ENCODE measurements at places on chromosomes 4 and X.
A peak's percentile ranks its signal among the peaks of the same experiment; 100 is the strongest.

- no peak for DNase-seq
Observed at GRCh38 chr4:104022226-104022625, 302.4 kb upstream of the TACR3 start.

GRCh38 chr4:162770761-162771490 is 395.8 kb downstream of the NAF1 start:
- no peak for DNase-seq

DNA sequence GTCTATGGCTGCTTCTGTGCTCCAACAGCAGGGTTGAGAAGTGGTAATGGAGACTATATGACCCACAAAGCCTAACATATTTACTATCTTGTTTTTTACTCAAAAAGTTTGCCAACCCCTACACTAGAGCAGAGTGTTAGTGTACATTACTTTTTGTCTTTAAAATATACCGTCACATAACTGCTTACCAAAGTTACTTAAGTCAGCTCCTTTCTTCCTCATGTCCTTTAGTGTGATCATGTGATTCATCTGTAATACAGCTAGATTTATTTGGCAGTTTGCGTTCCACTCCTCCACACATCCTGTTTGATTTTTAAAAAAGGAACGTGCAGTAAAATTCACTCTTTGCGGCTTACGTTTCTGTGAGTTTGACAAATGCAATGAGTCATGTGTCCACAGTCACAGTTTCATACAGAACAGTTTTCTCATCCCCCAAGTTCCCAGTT is 162.4 kb upstream of the GPRIN3 start:
- no peak for DNase-seq

GRCh38 chr4:187444061-187444460 is 551.5 kb upstream of the ZFP42 start:
- DNase-seq = no peak

- no peak for DNase-seq
Observed at GRCh38 chr4:90572996-90573395, 445.8 kb downstream of the CCSER1 start.

- DNase-seq = peak; percentile 31
Observed at GRCh38 chr4:163484906-163485305, 9.6 kb upstream of the TMA16 start.

- DNase-seq = peak; percentile 48
Observed at GRCh38 chrX:130082244-130083106, 27.8 kb downstream of the ELF4 start.

- no peak for DNase-seq
Observed at GRCh38 chrX:110015915-110016314, 13.0 kb downstream of the TMEM164 start.

DNA sequence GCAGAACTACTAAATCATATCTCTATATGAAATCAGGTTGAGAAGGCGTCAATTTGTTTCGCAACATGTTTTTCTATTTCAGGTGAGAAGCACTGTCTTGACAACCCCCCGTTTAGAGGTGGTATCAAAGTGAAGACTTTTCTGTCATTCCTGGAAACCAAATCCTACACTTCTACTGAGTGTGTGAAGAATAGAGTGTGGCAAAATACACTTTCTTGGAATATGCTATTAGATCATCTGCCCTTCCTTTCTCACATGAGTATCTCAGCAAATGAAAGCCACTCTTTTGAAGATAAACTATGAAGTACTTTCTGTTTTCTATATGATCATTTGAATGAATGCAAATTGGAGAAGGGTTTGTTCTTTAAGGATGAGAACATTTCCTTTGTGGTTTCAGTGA is 174.0 kb upstream of the FMR1 start:
- DNase-seq = no peak

GRCh38 chr4:55435141-55435841 is 39.5 kb downstream of the TMEM165 start:
- no peak for DNase-seq

DNA sequence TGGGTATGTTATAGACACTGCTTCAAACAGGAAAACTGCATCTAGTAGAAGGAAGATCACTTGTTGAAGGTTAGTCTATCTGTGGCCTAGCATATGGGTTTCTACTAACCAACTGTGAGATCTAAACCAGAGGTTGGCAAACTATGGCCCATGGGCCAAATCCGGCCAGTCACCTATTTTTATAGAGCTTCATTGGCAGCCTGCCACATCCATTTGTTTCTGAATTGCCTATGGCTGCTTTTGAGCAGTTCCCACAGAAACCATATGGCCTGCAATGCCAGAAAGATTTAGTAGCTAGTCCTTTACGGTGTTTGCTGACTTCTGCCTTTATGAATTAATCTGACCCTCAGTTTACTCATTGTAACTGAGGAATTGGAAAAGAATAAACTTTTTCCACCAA is 71.1 kb downstream of the MID1 start:
- DNase-seq = no peak

- DNase-seq = no peak
Observed at GRCh38 chr4:25588206-25588605, 67.4 kb upstream of the SLC34A2 start.

GRCh38 chr4:27084685-27085361 is 224.2 kb downstream of the STIM2 start:
- DNase-seq = no peak

DNA sequence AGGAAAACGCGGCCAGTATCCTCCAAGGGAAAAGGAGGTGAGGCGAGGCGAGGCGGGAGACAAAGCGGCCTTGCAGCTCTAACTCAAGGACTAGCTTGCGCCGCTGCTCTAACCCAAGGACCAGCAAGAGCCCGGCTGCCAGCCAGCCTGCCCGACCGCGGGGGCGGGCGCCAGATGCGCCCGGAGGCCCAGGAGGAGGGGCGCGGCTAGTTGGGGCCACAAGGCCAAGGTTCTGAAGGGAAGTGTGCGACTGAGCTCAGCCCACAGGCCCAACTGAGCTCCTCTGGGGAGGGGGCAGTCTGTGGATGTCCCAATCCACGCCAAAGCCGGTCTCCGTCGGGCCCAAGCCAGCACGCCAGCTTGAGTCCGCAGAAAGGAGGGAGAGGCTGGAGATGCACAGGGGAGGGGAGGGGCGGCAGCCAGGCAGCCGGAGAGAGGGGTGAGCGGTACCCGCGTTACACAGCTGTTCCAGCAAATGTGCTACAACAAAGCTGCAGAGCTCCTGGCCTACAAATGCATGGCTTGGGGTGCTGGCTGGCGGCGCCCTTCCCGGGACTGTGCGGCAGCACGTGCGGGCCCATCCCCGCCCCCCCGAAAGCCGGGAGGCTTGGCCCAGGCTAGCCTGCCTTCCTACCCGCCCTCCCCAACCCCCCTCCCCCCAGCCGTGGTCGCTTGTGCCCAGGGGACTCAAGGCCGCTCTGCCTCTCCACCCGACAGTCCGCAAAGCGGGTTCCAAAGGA is 637 bp downstream of the AMER1 start:
- DNase-seq = no peak

GRCh38 chrX:68354879-68355628 is 78.2 kb downstream of the OPHN1 start:
- DNase-seq = no peak

- DNase-seq = no peak
Observed at GRCh38 chr4:82906469-82906868, 5.9 kb downstream of the THAP9 start.

GRCh38 chr4:153799694-153800074 is 10.8 kb upstream of the SFRP2 start:
- DNase-seq = no peak

DNA sequence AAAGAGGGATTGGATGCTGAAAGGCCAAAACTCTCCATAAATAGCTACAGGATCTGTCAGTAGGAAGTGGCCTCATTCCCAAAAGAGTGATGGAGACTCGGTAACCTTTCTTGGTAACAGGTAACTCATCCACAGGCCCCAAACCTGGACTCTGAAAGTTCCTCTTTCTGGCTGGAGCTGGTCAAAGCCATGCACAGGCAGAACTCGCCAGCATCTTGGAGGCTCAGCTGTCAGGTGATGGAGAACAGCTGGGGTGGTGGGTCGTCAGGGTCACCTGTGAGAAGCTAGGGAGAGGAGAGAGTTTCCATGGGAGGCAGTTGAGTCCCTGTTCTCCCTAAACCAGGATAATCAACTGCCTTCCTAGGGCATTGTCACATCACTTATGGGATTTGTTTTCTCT is 354.3 kb upstream of the GATB start:
- DNase-seq = no peak

- DNase-seq = no peak
Observed at GRCh38 chr4:140666889-140667614, 89.1 kb downstream of the TBC1D9 start.

DNA sequence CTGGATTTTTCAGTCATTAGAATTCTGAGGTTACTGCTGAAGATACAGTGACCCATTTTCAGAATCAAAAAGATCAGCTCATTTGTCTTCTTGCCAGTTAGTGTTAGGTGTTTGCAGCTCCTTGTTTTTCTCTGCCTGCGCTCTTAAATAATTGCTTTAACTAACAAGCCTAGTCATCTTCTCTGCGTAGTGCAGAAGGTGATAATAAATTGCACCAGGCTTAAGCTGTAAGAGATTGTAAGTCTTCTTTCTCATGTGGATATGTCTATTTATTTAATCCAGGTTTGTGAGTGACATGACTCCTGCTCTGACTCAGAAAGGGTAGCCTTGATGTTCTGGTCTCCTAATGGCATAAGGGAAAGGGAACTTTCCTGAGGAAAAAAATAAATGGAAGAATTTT is 167.2 kb downstream of the CEP135 start:
- no peak for DNase-seq

GRCh38 chr4:110165382-110166286 is 32.8 kb downstream of the ELOVL6 start:
- DNase-seq = peak; percentile 12

GRCh38 chr4:12658146-12658545 is 826.0 kb downstream of the RAB28 start:
- no peak for DNase-seq

GRCh38 chr4:169618286-169618685 is 2.1 kb upstream of the CLCN3 start:
- no peak for DNase-seq

GRCh38 chr4:180850318-180850940 is 1392.8 kb upstream of the TENM3 start:
- DNase-seq = no peak

DNA sequence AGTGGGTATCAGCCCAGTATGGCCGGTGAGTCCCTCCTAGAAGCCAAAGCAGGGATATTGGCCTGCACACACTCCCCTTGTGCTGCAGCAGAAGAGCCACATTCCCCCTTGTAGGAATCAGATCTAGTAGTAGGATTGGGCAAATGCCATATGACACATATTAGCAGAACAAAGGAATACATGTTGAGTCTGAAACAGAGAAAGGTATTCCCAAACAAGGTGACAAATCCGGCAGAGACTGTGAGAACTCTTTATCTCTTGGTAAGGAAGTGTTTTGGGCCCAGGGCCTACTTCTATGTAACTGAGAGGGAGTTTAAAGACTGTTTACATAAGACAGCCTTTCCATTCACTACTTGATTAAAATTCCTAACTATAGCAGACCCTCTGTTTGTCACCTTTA is 1382.0 kb downstream of the FAM133A start:
- no peak for DNase-seq

GRCh38 chr4:121192480-121192879 is 28.4 kb upstream of the TNIP3 start:
- no peak for DNase-seq

GRCh38 chr4:187042251-187042650 is 318.6 kb upstream of the FAT1 start:
- DNase-seq = no peak

DNA sequence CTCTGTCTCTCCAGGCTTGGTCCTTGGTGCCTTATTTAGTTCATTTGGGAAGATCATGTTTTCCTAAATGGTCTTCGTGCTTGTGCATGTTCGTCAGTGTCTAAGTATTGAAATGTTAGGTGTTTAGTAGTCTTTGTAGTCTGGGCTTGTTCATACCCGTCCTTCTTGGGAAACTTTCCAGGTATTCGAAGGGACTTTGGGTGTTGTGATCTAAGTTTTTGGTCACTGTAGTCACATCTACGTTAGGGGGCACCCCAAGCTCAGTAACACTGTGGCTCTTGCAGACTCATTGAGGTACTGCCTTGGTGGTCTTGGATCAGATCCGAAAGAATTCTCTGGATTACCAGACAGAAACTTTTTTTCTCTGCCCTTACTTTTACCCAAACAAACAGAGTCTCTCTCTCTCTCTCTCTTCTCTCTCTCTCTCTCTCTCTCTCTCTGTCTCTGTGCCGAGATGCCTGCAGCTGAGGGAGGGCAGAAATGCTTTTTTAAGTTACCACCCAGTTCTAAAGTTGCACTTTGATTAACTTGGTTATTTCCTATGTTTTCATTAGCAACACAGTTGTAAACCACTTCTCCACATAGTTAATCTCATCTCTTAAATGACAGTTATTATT is 67.6 kb upstream of the SLC7A3 start:
- DNase-seq = no peak

GRCh38 chr4:90127223-90127705 is at the start of gene CCSER1:
Gene CCSER1 (plus strand): TSS chr4:90127394.
- DNase-seq = no peak

- no peak for DNase-seq
Observed at GRCh38 chr4:182697094-182697493, 220.1 kb downstream of the DCTD start.

DNA sequence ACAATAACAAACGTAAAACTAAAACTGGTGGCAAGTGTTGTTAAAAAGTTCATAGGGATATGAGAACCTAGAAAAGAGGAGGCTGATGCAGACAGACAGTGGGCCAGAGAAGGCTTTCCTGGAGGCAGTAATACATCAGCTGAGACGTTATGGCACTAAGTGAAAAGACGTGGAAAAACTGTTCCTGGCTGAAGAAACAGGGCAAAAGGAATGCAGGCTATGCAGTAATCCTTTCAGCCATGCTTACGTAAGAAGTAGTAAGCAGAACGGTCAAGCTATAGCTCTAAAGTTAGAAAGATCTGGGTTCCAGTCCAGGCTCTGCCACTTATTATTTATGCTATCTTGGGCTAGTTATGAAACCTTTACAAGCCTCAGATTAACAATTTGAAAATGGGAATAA is 6.4 kb downstream of the LAMTOR3 start:
- DNase-seq = no peak

- no peak for DNase-seq
Observed at GRCh38 chr4:62912531-62912930, 1496.7 kb downstream of the TECRL start.

GRCh38 chr4:151184523-151185458 is 85.4 kb downstream of the RPS3A start:
- no peak for DNase-seq

GRCh38 chr4:14338585-14339265 is 663.6 kb upstream of the CPEB2 start:
- no peak for DNase-seq

- no peak for DNase-seq
Observed at GRCh38 chr4:101065935-101066485, 281.3 kb downstream of the PPP3CA start.

- no peak for DNase-seq
Observed at GRCh38 chrX:121052122-121052521, 4.7 kb downstream of the GLUD2 start.

- DNase-seq = peak; percentile 20
Observed at GRCh38 chrX:3713225-3713936, at the start of gene PRKX. Gene PRKX (minus strand): TSS chrX:3713649. CDS start chrX:3713253, 396 bp downstream.

GRCh38 chr4:118313098-118313497 is 39.7 kb downstream of the PRSS12 start:
- no peak for DNase-seq

GRCh38 chr4:147769386-147769785 is 37.5 kb downstream of the ARHGAP10 start:
- no peak for DNase-seq

- DNase-seq = no peak
Observed at GRCh38 chrX:19370061-19370460, 26.3 kb downstream of the PDHA1 start.

GRCh38 chrX:110081740-110082139 is 78.8 kb downstream of the TMEM164 start:
- DNase-seq = no peak
